ENCODE measurements at places on chromosomes 3 and 15. TPM values are rescaled to one million over a fixed set of nuclear protein-coding genes. Genes with fewer than 3 reads are reported as not detected.

Gene HRG
- total RNA-seq, result not detected

Gene SOX2
- total RNA-seq, result not detected

DNA sequence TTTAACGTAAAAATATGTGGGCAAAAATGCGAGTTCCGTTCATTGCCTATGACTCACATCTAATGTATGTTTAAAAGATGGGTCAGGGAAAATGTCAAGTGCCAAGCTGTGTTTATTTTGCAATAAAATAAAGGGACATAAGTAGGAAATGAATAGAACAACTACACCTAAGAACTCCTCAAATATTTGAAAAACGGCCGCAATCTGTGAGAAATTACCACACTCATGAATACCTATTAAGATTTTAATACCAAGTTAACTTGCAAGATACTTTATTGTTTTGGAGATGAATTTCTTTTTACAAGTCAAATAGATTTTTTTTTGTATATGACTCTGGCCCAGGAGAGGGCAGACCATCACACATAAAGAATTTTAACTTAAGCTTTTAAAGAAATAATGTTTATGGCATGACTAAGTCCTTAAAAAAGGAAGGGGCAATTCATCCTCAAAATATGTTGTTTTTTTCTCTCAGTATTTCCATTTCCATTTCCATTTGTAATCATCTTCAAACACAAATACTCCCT lies 152.7 kb downstream of the SUCNR1 start:
- DNase-seq, result no peak

GRCh38 chr3:81024560-81024959 lies 736.9 kb downstream of the GBE1 start:
- DNase-seq, result no peak

DNA sequence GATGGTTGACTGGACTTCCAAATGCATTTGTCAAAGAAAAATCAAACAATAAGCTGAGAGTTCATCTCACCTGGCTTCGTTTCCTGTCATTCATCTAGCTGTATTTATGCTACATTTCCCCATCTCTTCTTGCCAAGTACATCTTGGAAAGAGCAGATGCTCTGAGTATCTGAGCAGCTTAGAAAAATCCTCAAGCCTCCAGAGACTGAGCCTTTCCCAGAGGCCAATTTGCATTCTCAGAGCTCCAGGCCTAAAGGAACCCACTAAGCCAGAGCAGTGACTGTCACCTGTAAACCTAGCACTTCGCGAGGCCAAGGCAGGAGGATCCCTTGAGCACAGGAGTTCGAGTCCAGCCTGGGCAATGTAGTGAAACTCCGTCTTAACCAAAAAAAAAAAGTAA lies 100.5 kb downstream of the XXYLT1 start:
- no peak for DNase-seq

GRCh38 chr15:25719101-25719985 lies 143.8 kb downstream of the ATP10A start:
- no peak for DNase-seq

- DNase-seq, result no peak
Measured at GRCh38 chr3:6120786-6121185, 740.1 kb upstream of the GRM7 start.

Gene WNT7A
- 18.0 TPM for total RNA-seq

DNA sequence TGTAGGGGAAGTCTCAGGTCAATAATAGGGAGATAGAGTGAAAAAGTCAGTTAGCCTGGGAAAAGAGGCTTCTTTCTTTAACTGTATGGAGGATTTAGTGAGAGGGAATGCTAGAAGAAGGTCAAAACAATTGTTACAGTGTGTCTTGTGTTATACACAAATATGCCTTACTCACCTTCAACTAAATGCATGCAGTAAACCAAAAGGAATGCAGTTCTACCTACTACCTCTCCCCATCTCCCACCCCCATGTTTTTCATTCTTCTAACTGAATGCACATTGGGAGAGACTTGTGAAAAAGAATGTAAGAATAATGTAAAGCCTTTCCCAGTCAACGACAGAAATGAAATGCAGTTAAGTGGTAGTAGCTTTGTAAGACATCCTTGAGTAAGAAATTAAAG lies 33.8 kb downstream of the CCDC66 start:
- DNase-seq, result no peak

- no peak for DNase-seq
Measured at GRCh38 chr15:74427607-74428441, 5.9 kb downstream of the SEMA7A start.

- DNase-seq, result no peak
Measured at GRCh38 chr3:39819899-39820298, 10.5 kb downstream of the MYRIP start.

Gene DVL3
- 46.4 TPM for total RNA-seq

GRCh38 chr3:103459815-103460214 lies 1025.0 kb downstream of the ZPLD1 start:
- no peak for DNase-seq

GRCh38 chr3:25663869-25664811 lies 567 bp downstream of the TOP2B start:
- DNase-seq, result peak; percentile 60

DNA sequence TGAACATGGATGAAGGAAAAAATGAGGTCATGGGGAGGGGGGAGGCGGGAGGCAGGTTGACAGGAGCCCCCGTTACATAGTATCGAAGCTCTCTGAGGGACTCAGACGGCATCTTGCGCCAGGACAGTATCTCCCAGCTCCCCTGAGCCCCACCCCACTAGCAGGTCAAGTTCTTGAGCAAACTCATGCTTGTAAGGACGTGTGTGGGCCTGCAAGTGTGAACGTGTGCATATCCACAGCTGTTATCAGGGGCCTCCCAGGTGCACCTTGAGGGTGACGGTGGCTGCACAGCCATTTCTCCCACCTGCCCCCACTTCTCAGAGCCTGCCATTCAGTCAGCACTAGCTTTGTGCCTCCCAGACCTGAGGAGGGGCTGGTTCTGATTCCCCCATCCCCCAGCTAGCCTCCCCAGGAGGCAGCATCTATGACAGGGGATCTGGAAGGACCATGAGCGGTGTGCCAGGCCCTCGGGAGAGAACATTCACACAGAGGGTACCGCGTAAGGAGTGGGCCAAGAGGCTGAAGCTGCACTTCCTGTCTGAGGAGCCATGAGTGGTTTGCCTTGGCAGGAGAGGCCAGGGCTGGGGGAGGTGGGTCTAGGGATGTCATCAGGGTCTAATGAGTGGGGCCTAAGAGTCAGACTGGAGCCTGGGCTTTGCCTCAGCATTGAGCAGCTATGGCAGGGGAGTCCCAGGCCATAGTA lies 2.9 kb downstream of the SEMA3F start:
- no peak for DNase-seq
